Erythroblast (primary cell): ENCODE measurements at places on chromosomes 1 and 21.

DNA sequence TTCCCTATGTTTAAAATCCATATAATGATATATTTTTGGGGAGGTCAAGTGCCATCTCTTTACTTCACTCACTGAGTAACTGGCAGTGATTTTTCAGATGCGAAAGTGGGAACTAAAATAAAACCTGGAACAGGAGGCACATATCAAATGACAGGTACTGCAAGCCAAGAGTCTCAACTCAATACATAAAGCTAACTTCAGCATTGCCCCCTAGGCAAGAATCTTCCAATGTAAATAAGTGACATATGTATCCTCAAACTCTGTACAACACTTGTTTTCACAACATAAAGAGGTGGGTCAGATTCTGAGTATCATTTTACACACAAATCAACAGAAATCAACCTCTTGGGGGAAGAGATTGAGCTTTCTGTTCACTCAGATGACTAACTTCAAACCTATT lies 18.1 kb downstream of the DCAF8 start:
- no peak for DNase-seq

- no peak for DNase-seq
These were observed 40.7 kb downstream of the VTCN1 start for GRCh38 chr1:117169871-117170596.

DNA sequence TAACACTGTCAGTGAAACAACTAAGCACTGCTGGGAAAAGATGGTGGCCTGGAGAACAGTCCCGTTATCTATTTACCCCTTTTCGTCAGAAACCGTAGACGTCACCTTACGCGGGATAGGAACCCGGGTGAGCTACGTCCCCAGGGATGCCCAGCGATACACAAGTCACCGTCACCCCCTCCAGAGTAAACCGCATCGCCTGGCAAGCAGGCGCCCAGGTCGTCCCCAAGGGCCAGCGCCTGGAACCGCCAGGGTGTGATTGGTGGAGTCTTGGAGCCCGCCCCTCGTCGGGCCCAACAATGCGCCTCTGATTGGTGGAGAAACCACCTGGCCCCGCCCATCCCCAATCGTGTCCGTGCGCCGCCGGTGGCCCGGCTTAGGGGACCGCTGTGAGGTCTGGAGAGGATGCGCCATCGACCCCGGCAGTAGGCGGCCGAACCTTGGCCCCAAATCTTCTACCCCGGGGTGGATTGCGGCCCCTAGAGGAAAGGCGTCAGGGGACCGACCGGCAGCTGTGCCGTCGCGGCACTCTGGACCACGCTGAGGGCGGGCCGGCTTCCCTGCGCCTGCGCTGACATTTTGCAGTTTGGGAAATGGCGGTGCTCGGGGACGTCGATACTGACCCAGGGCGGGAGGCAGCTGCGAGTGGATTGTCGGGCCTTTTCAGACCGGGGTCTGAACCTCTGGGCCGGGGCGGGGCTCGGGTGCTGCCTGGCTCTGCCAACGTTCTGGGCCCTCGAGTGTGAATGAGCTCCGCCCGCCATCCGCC lies 34.4 kb downstream of the SLC2A1 start:
- DNase-seq, result peak; percentile 95

- peak; percentile 16 for DNase-seq
These were observed 38.5 kb downstream of the MSTO1 start for GRCh38 chr1:155648207-155649147.

- no peak for DNase-seq
These were observed 28.4 kb downstream of the RASAL2 start for GRCh38 chr1:178122283-178122682.
